ENCODE measurements at places on chromosomes 2 and 18. TPM values are rescaled to one million over a fixed set of nuclear protein-coding genes. Genes with fewer than 3 reads are reported as not detected.
A peak's percentile ranks its signal among the peaks of the same experiment; 100 is the strongest.

The ABCG8 gene
- total RNA-seq = not detected

DNA sequence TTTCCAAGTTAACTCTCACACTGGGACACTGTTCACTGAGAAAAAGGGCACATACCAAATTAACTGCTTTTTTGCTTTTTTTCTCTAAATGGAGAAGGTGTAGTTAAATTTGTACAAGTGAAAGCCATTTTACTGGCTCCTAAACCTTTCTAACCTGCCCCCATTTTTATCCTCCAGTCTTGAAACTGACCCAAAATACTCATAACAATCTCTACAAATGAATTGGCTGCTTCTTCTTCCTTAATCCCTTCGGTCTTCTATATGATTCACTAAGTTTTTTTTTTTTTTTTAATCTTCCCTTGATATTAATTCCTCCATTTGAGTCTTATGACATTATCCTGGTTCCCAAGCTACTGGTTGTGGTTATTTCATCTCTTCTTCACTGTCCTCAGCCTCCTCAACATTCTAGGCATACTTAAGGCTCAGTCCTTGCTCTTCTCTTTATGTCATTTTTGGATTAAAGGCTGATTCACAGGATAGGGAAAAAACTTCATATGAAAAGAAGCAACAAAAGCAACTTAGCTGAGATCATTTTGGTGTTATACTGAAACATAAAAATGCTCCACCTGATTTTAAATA lies 19.8 kb downstream of the ORC2 start:
- no peak for DNase-seq

GRCh38 chr2:157746234-157746950 lies 117.7 kb upstream of the ACVR1C start:
- DNase-seq = no peak

DNA sequence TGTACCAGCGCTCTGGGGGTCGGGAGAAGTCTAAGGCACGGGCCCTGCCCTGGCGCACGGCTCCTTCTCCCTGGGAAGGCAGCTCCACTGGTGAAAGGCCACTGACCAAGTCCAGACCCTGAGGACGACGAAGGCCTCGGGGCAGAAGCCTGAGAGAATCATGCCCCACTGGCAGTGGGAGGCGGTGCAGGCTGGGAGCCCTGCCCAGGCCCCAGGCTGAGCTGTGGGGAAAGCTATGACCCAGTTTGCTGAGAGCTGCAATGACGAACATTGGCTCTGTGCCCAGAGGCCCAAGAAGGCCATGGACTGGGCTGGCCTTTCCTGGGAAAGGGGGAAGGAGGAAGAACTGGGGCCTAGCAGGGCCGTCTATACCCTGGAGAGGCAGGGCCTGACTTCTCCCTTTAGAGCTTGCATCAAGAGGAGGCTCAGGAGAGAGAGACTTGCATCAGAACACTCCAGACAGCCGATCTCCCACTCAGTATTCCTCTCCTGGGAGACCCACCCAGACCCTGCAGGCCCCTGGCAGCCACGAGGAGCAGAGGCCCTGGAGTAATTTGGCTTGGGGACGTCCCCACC lies 32.9 kb downstream of the HS1BP3 start:
- DNase-seq = peak; percentile 90

The FNDC4 gene
- total RNA-seq = 8.8 TPM

The PDIA6 gene
- 131 TPM for total RNA-seq

GRCh38 chr18:11980494-11981191 lies 664 bp upstream of the IMPA2 start:
- peak; percentile 100 for DNase-seq

- DNase-seq = no peak
These were observed 219.6 kb downstream of the CELF4 start for GRCh38 chr18:37346048-37346447.

DNA sequence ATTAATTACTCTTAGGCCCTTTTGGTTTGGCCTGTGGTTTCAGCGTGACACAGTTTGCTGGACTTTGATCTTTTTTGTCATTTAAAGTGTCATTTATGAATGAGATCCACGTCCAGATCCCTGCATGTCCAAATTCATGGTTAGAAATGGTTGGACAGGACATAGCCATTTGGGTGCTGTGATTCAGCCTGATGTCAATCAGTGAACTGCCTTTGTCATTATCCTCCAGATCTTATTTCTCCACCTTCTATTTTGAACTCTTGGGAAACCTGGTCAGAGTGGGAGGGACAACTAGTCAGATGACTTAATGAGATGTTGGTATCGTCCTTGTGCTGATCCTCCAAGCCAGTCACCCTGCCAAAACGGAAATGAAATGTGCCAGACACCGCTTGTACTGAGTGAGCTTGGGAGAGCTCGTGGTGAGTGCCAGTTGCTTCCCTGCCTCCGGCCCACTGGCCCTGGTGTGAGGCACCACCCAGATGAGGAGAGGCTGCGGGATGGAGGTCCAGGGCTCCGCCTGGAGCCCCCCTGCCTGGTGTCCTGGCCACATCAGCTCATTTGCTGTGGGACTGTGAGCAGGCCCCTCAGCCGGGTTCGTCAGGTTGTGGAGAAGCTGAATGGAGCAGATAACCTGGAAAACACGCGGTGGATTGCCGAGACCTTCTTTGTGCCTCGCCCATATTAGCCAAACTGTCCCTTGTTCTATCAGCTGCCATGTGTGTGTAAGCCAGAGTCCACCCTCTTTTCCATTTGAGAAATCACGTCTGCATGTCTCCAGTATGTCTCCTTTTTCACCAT lies 70.1 kb downstream of the DGKD start:
- no peak for DNase-seq

DNA sequence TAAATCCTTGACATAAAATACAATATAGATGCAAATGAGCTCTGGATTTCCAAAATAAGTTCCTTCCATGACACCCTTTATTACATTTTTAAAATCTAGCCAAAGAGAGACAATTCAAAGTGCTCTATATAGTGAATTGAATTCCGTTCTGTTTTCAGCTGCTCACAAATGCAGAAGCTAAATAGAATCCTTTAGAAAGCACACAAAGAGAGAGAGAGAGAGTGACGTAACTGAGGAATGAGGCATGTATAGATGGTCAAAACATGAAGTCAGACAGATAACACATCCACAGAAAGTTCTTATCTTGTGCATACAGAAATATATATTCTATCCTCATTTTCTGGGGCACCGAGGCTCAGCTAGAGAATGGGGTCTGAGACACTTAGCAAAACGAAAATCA lies 344.7 kb upstream of the NETO1 start:
- DNase-seq = no peak

DNA sequence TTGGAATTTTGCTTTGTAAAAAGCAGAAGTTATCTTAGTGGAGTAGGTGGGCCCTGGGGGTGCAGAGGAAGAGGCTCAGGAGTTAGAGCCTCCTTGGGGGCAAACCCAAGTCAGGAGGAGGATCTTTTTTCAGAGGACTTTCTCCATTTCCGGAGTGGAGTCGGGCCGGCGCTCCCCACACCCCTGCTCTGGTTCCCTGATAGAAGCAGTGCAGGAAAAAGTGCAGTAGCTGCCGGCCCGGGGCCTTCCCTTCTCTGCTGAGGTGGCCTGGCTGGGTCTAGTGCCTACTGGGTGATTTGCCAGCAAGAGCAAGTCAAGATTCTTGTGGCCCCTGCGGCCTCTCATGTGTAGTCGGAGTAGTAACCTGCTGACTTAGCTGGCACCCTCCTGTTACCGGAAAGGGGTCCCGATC lies 124.2 kb upstream of the HS6ST1 start:
- peak; percentile 76 for DNase-seq

DNA sequence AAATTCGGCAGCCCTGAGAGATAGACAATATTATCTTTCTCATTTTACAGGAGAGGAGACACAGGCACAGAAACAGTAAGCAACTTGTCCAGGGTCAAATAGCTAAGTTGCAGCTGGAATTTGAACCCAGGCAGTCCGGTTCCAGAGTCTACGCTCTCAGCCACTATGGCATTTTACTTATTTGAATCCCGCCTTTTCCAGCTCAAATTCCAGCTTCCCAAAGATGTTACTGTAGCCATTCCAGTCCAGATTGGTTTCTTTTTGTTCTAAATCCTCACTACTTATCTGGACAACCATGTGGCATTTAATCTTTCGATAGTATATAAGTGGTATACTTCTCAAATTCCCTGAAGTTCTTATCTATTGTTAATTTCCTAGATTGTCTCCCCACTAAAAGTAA lies 125.7 kb downstream of the NBAS start:
- DNase-seq = no peak

The UGT1A3 gene
- not detected for total RNA-seq

DNA sequence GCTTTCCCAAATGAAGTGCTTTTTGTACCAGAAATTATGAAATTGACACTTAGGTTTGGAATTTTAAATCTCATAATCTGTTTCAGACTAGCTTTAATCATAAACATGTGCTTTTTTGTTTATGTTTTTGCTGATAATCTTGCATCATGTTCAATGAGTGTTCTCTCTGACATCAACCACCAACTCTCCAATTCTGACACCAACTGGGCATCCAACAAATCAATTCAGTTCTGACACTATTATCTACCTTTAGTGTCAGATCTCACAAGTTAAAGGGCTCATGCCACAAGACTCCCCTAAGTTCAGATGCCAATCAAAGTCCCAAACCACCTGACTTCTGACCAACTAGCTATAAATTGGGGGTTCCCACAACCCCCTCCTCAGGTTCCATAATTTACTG lies 19.6 kb downstream of the PELI1 start:
- no peak for DNase-seq
